Activated CD4-positive, alpha-beta T cell treated with anti-CD3 and anti-CD28 coated beads for 48 hours (primary cell): ENCODE measurements at places on chromosomes 2 and 18.

GRCh38 chr2:133974353-133974752 is 279.5 kb upstream of the MGAT5 start:
- DNase-seq = no peak

- no peak for DNase-seq
Observed at GRCh38 chr2:235330775-235331451, 162.9 kb upstream of the AGAP1 start.

- no peak for DNase-seq
Observed at GRCh38 chr2:162241571-162241970, 1.7 kb downstream of the FAP start.

DNA sequence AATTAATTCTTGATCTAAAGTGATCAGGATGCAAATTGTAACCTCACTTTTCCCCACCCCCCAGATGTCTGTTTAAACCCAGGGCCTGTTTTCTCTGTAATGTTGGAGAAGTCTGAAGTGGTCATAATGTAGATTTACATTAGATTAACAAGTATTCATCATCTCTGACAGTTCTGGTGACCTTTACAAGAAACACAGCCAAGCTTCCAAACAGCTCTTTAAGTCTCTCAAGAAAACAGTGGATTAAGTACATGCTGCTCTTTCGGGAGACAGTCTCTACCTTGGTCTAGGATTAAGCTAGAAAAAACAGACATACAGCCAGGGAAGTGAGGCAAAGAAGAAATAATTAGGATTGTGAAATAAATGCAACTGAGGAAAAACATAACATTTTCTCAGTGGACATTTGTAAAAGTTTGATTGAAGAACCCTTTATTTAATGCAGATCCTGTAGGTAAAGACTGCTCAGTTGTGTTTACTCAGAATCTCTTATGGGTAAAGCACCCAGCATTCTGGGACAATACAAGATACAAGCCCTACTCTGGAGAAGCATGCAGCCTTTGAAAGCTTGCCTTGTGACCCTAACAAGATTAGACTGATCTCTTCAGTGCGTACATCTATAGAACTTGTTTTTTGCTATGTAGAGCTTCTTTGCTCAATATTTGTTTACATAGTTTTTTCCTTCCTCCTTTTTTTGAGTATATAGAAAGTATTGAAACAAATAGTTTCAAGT is 203.9 kb downstream of the PHLPP1 start:
- no peak for DNase-seq

GRCh38 chr2:231429152-231429551 is 33.6 kb downstream of the B3GNT7 start:
- DNase-seq = no peak

GRCh38 chr2:241092677-241093076 is 9.4 kb downstream of the MTERF4 start:
- DNase-seq = no peak

- DNase-seq = no peak
Observed at GRCh38 chr2:173311844-173312606, 42.6 kb upstream of the CDCA7 start.

- no peak for DNase-seq
Observed at GRCh38 chr2:79294994-79295393, 135.4 kb upstream of the REG3A start.

GRCh38 chr2:241980193-241980592 is 110.7 kb downstream of the RTP5 start:
- DNase-seq = no peak

GRCh38 chr2:52960881-52961280 is 806.7 kb upstream of the CHAC2 start:
- DNase-seq = no peak

DNA sequence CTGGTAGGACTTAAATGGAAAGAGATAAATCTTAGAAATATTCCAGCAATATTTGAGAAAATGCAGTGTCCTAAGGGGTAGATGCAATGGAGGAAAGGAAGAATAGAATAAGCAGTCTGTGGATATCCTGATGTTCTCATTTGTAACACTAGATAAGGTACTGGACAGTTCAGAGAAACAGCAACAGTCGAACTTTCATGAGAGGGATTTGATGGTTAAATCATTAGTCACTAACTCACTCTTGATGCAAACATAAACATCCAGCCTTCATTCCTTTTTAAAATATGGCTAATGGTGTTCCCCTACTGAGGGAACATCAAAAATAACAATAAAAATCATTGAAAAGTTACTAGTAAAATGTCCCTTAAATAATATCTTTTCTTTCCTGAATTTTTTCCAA is 211.4 kb upstream of the SLC39A10 start:
- no peak for DNase-seq

DNA sequence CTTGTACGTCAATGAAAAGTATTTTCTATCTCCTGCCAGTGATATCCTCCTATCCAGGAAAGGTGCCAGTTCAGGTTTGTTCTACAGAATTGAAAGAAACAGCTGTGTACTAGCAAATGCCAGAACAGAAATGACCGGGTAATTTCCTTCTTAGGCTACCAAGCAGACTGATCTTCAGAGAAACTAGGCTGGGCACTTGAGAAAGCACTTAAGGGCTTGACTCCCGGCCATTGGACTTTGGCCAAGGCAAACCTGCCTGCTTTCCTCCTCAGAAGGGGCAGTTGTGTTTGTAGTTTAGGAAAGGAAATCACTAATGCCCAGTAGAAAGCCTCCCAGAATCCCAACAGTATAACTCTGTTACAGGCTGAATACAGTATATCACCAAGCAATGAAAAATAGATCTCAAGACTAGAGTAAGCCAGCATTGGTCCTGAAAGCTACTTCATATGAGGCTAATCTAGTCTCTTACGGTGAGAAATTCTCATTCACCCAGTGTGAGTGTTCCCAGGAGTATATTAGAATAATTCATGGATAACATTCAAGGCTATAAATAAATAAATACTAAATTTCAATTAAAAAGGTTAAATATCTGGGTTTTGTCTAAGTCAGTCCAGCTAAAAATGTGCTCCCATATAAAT is 43.0 kb upstream of the COL5A2 start:
- no peak for DNase-seq

GRCh38 chr18:49189772-49190171 is 239.0 kb upstream of the SMAD7 start:
- no peak for DNase-seq

- DNase-seq = no peak
Observed at GRCh38 chr2:124538549-124538948, 513.5 kb downstream of the CNTNAP5 start.

DNA sequence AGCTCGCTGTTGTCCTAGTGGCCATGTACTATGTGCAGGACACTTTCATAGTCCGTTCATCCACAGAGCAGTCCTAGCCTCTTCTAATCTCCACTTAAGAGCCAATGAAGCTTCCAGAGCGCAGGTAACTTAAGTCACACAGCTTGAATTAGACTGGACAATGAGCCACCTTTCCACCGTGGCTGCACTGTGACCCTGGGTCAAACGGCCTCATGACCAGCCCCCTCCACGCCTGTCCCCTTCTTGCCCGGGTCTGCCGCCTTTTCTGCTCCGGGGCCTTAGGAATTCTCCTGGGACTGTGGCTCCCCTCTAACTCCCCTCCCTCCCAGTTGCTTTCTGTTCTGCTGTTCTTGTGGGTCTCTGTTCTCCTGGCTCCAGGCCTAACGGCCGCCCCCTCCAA is 8.4 kb upstream of the PRKCE start:
- no peak for DNase-seq

DNA sequence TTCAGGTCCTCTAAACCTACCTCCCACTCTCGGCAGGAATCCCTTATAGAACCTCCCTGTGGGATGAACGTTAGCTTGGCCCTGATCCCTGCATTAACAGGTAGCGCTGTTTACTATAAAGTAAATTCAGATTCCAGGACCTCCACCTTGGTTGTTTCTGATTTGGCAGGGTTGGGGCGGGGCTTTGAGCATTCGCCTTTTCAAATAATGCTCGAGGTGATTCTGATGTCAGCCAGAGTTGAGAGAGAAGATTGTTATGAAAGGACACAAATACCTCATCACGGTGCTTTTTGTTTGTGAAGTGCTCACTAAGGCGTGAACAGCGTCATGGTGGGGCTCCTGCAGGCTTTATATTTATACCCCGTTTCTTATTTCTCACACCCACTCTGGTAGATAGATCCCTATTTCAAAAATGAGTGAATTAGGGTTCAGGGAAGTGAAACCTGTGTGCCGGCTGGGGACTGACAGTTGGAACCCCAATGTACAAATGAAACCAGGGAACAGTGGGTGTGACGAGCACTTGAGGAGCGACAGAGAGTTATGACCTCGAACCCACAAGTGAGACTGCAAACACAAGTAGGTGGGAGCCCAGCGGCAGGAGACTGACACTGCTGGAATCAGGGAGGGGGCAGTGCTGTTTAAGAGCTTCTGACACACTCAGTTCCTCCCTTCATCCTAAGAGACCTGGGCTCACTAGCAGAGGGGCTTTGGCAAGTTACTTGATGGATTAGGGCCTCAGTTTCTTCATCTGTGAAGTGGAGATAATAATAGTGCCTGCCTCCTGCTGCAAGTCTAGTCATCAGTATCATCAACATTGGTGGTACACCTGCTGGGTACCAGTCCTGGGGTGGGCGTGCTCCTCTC is 14.2 kb upstream of the CXCR4 start:
- DNase-seq = peak; percentile 73

DNA sequence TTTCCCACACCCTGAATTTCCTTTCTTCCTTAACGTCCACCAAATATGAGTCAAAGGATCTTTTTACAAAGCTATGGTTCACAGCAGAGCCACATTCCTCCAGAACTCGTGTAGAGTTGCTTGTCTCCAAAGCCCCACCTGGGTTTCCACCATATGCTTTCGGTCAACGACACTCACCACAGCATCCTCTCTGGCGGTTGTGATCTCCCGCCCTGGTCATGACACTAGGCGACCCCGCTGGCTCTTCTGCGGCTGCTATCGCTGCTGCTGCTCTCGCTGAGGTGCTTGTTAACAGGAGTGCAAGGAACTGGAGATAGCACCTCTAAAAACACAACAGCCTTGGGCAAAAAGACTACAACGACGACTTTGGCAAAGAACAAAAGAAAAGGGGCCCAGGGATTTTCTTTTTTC is 340 bp downstream of the SLC40A1 start:
- DNase-seq = peak; percentile 42

DNA sequence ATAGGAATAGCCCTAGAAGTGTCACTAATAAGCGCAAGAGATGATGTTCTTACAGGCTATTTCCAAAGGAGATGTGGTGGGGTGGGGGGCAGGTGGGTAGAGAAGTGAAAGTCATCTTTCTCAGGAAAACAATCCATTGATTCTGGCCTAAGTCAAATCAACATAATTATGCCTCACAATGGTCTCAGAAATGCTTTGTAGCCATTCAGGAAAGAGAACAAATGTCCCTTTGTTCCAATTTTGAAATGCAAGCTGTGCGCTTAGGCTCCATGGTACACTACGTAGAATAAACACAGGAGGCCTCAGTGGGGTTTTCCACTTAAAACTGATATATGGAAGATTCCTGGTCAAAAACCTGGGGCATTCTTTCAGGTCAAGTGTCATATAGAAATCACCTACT is 529.9 kb upstream of the KLHL29 start:
- no peak for DNase-seq

- no peak for DNase-seq
Observed at GRCh38 chr2:101792208-101792607, 94.7 kb downstream of the MAP4K4 start.

DNA sequence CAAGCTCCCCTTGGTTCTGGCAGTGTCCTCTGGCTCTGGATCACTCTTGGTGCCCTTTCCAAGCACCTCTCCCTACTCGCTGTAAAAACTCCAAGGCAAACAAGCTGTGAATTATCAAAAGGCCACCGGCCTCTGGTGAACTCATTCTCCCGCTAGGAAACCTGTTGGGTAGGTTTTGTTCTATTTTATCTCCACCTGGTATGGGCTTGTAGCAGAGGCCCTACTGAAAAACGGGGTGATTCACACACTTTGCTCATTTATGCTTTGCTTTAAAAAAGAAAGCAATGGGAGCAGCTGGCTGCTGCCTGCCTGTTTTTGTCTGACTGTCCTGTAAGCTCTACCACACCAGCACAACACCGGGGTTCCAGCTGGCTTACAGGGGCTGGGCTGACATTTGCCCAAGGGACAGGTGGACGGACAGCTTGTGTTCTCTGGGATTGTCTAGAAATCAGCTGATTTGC is 56.8 kb downstream of the SH3BP4 start:
- DNase-seq = no peak

DNA sequence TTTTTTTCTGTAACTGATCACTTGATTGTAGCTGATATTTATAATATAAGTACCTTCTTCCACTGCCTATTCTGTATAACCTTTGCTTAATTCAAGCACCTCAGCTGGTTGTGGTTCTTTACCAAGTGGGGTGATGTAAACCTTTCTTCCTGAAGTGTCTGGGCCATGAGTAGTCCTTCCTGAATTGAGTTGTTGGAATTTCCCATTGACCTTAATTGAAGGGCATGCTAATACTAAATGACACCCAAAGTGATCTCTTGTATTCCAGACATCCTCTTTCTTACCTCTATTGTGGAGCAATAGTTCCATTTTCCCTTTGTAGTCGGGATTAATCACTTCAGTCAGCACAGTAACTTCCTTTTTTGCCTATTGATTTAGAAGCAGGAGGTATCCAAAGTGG is 1496.8 kb upstream of the CELF4 start:
- DNase-seq = no peak

DNA sequence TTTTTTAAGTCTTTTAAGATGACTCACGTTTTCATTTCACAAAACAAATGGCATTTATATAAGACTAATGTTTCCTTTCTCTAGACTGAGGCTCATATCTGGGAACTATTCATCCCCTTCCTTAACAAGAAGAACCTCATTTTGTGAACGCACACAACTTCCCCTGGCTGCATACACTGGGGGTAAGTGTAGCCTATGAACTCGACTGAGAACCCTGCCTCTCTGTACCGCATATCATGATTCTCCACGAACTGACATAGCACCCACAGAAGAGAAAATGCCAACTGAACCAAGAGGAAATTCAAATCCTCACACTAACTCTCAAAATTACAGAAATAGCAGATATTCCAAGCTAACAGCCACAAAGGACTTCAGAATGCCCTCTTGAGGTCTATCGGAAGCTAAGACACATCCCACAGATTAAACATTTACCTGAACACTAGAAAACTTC is 236.7 kb downstream of the TCF4 start:
- no peak for DNase-seq

DNA sequence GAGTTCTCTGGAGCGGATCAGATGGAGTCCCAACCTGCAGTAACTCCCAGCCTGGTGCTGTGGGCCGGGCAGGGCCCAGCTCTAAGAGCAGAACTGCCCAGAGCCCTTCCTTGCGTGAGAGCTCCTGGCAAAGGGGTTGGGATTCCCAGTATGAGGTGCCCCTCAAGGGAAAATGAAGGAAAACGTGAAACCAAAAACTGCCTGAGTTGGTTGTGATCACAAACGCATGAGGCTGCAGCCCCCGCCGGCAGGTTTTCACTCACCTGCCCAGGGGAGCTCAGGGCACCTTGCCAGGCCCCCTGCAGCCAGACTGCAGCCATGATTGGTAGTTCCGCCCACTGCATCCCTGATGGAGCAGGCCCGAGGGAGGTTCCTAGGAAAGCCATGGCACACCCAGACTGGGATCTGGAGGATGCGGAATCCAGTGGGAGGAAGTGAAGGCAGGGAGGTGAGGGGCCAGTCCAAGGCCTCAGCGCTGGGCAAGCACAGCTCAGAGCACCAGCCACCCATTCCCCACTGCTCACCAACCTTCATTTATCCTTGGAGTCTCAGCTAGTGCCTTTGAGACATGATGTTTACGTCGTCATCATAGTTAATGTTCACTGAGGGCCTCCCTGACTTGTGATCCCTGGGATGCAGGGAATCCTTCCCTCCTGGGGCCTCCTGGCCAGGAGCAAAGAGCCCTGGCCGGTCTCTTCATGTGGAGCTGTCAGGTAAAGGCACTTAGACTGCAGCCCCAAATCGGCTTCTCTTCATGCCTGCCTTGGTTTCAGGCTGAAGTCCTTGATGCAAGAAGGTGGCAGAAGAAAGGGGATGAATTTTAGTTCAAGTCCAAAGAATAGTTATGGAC is 103.2 kb downstream of the INHBB start:
- no peak for DNase-seq

- DNase-seq = no peak
Observed at GRCh38 chr2:455015-455705, 167.3 kb upstream of the ALKAL2 start.
